ENCODE measurements at places on chromosomes 12 and 14.

DNA sequence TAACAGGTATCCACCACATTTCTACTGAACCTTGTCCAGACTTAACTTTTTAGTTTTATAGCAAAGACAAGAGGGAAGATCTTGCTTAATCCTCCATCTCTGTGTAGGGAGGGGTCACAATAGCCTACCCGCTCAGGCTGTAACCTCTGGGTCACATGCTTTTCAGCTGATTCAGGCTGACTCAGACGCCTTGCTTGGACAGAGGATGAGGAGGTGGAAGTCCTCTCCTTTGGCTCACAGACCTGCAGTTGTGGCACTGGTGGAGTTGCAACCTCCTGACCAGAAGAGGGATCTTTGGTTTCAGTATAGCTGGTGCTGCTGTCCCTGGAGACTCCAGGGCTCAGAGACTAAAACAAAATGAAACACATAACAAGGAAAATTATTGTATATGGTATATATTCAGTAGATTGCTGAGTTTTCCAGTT lies 16.2 kb downstream of the ACIN1 start:
- DNase-seq = peak; percentile 87

DNA sequence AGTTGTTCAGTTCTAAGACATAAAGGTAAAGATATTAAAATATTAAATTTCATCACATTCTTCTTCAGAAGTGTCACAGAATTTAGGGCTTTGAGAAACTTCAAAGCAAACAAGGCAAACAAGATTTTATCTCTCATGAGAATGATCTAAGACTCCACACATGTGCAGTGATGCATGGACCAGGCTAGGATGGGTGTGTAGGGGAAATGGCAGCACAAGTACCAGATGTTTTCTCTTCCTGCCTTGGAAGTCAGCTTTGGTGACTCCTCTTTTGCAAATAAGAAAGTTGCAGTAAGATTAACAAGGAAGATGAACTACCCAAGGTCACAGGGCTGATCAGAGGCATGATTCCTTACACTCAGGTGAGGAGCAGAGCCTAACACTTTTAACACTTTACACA lies 163.8 kb upstream of the LMNTD1 start:
- DNase-seq = no peak

DNA sequence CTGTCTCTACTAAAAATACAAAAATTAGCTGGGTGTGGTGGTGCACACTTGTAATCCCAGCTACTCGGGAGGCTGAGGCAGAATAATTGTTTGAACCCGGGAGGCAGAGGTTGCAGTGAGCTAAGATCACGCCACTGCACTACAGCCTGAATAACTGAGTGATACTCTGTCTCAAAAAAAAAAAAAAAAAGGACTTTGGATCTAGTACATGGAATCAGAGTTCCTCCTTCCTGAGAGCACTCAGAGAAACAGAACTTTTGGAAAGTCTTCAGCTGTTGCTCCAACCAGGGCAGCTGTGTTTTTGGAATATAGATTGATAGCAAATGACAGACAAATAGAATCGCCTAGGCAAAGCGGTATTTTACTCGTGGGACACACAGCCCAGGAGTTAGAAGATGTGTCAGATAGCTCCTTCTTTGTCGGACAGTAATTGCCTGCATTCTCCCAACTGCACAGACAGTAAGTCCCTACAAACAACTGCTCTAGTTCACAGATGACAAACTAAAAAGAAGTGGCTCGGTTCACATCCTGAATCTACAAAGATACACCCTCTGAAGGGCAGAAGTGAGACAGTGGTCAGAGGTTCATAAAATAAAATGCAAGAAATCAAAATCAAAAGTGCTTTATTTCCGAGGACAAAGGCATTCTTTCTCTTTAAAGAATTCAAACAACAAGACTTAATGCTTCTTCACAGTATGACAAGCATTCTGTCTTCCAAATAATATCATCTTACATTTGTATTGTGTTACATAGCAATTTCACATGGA lies 17.1 kb upstream of the NEK9 start:
- no peak for DNase-seq

GRCh38 chr12:132143336-132144071 lies 615 bp downstream of the DDX51 start:
- peak; percentile 41 for DNase-seq

DNA sequence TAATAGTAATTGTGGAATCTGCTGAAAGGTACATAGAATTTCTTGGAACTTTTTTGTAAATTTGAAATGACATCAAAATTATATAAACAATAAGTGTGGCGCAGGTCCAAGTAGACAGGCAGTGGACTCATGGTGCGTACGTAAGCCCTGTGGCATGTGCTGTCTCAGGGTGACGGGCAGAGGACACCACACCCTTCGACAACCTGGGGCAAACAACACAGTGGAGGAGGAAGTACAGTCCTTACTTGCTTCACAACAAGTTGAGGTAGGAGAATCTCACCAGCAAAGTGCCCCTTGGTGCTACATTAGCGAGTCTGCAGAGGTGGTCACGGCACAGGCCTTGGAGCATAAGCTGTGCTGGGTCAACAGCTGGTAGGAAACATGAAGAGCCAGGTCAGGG lies 180.9 kb downstream of the AEBP2 start:
- no peak for DNase-seq

All from GM03348 (cell line).